CD4-positive, alpha-beta T cell treated with Interleukin-15 for 4 hours (primary cell): ENCODE measurements at places on chromosomes 6 and 20.
A peak's percentile ranks its signal among the peaks of the same experiment; 100 is the strongest.

DNA sequence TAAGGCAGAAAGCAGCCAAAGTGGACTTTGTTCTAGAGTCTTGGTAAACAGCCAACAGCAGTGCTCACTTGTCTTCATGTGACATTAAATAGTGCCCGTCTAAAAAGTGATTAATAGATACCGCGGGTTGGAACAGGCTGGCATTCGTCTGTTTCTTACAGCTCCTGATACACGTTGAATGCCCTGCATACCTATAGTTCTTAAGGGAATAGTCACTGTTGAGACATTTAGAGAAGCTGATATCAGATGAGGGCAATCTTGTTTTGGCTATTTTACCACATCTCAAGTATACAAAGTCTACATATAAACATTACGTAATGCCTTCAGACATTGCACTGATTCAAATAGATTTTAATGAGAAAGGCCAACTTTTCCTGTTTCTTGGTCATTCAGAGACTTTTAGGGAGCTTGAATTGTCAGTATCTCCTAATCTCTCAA, 374.9 kb upstream of the FLRT3 start:
- DNase-seq: no peak

- no peak for DNase-seq
Observed at GRCh38 chr6:165129086-165129485, 180.3 kb downstream of the C6orf118 start.

- peak; percentile 60 for DNase-seq
Observed at GRCh38 chr6:107730106-107730505, 94.0 kb downstream of the SCML4 start.

GRCh38 chr20:52484438-52484837, 292.9 kb upstream of the ZFP64 start:
- DNase-seq: no peak

DNA sequence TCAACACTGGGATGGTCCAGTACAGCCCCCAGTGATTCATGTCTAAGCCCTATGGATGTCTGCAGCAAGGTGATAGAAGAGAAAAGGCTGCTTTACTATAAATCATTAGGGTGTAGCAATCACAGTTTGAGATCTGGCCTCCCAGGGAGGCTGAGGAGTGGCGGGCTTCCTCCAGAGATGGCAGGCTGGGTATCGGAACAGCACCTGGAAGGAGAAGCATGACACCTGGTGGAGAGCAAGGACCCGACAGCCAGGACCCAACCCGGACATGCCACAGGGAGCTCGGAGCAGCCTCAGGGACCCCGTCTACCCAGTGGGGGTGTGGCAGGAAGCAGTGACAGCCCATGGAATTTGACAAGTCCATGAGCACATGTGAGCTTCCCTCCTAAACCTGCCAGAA, 114.8 kb upstream of the CD93 start:
- no peak for DNase-seq

DNA sequence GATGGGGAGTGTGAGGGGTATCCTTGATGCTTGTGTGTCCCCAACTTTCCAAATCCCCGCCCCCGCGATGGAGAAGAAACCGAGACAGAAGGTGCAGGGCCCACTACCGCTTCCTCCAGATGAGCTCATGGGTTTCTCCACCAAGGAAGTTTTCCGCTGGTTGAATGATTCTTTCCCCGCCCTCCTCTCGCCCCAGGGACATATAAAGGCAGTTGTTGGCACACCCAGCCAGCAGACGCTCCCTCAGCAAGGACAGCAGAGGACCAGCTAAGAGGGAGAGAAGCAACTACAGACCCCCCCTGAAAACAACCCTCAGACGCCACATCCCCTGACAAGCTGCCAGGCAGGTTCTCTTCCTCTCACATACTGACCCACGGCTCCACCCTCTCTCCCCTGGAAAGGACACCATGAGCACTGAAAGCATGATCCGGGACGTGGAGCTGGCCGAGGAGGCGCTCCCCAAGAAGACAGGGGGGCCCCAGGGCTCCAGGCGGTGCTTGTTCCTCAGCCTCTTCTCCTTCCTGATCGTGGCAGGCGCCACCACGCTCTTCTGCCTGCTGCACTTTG, at the start of gene TNF:
Gene TNF, plus strand, starts transcription at position 231 of the 567 bp plus-strand sequence. Its CDS starts 177 bp downstream, at position 408.
- peak; percentile 91 for DNase-seq

GRCh38 chr6:142697922-142698321, 247.1 kb downstream of the HIVEP2 start:
- DNase-seq: no peak

DNA sequence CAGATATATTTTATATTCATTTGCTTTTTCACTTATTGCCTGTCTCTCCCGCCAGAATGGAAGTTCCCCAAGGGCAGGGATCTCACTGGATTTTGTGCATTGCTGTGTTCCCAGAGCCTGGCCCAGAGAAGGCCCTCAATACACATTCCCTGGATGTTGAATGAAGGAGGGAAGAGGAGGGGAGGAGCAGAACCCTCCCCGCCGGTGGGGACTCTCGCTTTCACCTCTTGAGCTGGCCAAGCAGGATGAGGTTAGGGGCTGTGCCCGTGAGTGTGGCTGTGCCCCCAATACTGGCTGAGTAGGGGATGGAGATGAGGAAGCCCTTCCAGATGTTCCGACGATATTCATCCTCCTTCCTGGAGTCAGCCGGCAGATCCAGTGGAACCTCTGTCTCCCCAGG, 45.5 kb upstream of the OCSTAMP start:
- no peak for DNase-seq

DNA sequence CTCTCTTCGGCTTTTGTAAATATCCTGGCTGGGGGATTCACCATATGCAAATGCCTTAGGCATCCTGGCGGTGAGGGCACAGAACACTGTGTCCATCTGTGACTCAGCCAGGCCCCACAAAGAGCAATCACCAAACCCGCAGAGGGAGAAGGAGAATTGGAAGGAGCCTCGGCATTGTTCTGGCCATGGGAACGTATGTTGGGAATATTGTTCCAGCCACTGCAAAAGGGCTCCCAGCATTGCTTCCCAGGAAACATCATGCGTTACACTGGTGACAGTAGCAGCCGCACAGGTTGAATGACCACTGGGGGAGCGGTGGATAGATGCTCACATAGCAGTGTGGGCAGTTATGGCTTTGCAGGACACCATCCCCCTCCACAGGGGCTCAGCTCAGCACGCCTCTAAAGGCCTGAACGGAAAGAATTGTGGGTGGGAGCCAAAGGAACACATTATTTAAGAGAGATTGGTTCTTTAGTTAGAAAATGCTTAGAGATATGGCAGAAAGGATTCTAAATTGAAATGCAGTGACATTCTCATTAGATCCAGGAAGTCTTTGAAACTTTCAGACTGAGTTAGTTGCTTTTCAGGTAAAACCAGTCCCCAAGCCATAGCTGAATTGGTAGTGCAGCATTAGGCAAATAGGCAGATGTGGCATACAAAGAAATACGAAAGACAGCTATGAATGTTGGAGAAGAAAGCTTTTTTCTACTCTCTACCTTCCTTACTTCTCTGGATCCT, 104.3 kb downstream of the RNF144B start:
- no peak for DNase-seq

DNA sequence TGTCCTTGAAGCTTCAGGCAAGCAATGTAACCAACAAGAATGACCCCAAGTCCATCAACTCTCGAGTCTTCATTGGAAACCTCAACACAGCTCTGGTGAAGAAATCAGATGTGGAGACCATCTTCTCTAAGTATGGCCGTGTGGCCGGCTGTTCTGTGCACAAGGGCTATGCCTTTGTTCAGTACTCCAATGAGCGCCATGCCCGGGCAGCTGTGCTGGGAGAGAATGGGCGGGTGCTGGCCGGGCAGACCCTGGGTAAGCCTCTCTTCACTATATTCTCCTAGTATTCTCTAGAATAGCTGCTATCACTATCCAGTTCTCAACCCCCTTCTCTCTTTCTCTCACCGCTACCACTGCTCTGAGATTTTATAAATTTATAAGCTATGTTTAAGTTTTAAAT, 40.0 kb downstream of the EIF2S2 start:
- DNase-seq: no peak

DNA sequence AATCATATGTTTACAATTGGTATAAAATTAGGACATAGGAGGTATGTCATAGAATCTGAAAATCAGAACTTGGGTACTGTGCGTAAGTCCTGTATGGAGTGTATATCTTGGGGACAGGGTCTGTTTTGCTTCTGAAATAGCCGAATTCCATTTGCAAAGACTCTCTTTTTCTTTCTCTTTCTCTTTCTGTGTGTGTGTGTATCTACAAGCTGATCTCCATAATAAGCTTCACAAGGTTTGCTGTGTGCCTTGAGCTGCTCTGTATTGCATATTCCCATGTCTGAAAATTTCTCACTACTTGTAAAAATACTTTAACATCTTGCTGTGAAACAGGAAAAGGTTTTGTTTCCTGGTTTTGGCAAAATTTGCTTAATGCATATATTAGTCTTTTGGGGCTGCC, 29.5 kb downstream of the STX11 start:
- DNase-seq: no peak

- DNase-seq: no peak
Observed at GRCh38 chr6:11821781-11822180, 43.2 kb upstream of the ADTRP start.

DNA sequence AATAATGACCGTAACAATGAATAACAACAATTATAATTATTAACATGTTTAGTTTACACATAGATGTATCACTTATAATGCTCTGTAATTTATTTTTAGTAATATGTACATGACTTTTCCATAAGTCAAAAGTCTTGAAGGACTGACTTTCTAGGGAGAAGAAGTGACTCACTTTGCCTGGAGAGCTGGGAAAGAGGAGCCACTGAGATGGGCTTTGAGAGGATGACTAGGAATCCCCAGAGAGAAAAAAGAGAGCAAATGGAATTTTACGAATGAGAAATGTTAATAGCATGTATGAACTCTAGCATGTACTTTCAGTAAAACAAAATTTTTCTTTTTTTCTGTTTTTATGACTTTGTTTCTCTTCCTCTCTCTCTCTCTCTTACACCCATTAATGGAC, 67.8 kb upstream of the RALY start:
- no peak for DNase-seq

DNA sequence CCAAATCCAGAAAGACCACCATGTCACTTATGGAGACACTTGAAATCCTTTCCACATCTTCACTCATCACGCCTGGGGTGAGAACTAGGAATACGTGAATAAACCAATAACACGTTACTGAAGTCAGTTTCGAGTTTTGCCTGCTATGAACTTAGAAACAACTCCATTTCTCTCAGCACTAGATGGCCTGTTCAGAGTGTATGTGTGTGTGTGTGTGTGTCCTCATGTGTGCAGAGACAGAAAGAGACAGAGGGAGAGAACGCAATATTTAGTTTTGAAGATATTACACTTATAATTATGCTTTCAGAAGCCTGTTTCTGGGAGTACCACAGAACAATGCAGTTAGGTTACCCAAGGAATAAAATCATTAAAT, 81.2 kb upstream of the CCN6 start:
- no peak for DNase-seq

GRCh38 chr6:12324748-12325147, 34.6 kb downstream of the EDN1 start:
- no peak for DNase-seq

GRCh38 chr20:53948383-53949318, 121.7 kb downstream of the BCAS1 start:
- DNase-seq: peak; percentile 12

DNA sequence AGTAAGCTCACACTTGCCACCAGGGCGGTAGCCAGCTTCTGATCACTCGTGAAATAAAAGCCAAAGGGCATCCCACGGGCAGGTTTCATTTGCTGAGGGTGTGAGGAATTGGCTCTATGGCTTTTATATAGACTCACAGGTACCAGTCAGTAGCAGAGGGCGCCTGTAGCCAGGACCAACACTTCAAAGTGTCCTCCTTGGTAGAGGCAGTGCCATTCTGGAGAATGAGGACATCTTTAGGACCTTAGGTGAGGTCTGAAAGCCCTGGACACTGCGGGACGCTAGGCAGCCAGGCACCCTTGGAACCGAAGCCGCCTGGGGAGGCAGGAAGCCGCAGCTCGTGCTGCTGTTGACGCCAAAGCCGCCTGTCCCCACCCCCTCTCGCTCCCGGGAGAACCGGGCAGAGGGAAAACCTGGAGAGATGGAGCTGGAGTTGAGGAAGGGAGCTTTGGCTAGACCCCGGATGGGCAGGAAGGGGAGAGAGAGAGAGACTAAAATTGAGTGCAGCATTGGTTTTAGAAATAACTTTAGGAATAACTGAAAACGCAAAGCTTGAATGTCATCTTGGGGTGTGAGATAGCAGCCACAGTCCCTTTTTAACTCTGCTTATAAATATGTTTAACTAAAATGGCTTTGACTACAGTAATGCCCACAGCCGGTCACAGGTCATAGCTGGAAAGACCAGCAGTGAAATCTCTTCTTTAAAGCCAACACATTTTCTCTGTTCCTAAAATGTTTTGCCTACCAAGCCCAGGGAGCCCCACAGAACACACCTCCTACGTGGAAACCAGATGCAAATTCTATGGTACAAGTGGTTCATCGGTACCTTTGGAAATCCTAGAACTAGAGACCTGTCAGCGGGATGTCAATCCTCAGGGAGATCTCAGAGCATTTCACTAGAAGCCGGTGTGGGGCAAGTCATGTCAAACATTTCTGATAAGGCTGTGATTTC, 128.5 kb upstream of the CDYL start:
- DNase-seq: no peak

DNA sequence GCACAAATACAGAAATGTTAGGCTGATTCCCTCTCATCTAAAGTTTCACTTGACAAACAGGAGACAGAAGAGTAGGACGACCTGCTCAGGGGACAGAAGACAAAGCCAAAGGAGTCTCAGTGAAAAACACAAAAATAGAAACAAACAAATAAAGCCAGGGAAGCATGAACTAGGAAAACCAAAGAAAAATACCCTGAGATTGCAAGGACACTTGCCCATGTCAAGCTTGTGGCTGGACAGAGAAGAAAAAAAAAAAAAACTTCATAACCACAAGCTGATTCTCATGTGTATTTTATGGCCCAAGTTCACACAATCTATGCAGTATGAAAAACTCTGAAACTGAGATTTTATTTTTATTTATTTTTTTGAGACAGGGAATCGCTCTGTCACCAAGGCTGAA, 85.6 kb upstream of the BEND6 start:
- no peak for DNase-seq

DNA sequence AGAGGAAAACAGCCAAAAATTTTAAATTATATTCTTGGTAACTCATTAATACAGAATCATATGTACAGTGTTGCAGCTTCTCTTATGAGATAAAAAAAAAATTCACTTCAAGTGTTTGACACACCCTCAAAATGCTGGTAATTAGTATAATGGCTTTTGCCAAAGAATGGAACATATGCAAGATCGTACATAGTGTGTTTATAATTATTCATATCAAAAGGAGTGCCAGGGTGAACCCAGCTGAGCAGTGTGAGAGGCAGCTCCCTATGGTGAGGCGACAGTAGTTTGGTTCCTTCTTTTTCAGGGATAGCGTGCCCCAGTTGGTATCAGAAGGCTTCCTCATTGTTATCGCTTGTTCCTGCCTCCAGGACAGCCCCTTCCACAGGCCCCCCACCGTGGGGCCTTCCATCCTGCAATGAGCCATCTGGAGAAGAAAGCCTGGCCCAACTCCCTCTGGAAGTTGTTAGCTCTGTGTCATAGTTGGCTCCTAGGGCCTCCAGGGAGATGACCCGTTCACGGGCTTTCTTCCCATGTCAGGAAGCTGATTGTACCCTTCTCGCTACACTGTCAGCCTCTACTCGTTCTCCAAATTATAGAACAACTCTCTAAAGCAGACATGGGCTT, 150.7 kb downstream of the FRK start:
- no peak for DNase-seq

GRCh38 chr20:30811885-30812671, 445.4 kb upstream of the DEFB115 start:
- DNase-seq: no peak

- no peak for DNase-seq
Observed at GRCh38 chr6:107629548-107630129, 139.7 kb downstream of the SOBP start.

GRCh38 chr20:51444467-51444866, 98.1 kb downstream of the NFATC2 start:
- no peak for DNase-seq
